NCI-H1436 treated with DMSO at 0.1 percent for 48 hours (cell line): ENCODE measurements at places on chromosomes 4 and X.

GRCh38 chr4:147368948-147369347 lies 111.9 kb upstream of the EDNRA start:
- no peak for DNase-seq

DNA sequence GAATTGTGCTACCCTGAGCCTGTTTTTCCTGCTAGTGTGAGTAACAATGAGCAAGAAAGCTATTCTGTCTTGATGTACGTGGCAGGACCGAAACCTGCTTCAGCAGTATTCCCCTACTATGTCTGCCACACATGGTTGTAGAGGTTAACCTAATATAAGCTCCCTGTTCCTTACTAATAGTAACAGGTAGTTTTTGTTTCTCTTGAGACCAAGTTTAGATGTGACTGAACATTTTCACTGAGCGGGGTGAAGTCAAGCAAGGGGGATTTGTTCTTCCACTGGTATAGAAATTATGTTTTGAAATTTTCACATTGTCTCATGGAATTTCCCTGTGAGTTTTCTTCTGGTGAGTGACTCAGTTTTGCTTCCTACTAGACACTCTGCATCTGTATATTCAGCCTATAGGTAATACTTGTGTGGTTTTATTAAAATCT lies 37.3 kb downstream of the RRAGB start:
- no peak for DNase-seq

- no peak for DNase-seq
Measured at GRCh38 chr4:139920486-139921002, 233.4 kb downstream of the MAML3 start.

- DNase-seq, result no peak
Measured at GRCh38 chr4:181613200-181613599, 630.0 kb upstream of the TENM3 start.

DNA sequence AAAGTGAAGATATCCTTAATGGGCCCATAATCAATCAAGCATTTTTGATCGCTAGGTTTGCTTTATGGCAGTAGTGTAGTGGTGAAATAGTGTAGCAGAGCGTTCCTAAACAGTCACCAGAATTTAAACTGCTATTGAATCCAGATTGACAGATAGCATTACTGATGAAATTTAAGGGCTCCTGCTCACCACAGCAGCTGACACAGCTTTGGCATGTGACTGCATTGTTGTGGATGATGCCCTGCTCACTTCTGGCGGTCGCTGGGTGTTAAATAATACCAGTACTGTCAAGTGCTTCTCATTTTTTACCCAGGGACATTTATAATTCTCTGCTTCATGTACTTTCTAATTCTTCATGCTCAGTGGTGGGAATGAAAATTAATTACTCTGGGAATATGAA lies 102.0 kb upstream of the ARHGAP24 start:
- no peak for DNase-seq

- no peak for DNase-seq
Measured at GRCh38 chrX:20498851-20499635, 232.3 kb upstream of the RPS6KA3 start.

DNA sequence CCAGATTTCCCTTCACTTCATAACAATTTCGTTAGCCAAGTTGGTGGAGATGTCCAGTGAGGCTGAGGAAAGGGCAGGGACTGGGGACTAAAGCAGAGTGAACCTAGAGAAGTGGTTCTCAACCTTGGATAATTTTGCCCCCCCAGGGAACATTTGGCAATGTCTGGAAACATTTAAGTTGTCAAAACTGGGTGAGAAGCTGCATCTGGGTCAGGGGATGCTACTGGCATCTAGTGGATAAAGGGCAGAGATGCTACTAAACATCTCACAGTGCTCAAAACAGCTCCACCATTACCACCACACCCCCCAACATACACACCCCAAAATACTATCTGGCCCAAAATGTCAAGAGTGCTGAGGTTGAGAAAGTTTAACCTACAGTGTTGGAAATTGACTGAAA lies 32.0 kb upstream of the FGF16 start:
- DNase-seq, result no peak

DNA sequence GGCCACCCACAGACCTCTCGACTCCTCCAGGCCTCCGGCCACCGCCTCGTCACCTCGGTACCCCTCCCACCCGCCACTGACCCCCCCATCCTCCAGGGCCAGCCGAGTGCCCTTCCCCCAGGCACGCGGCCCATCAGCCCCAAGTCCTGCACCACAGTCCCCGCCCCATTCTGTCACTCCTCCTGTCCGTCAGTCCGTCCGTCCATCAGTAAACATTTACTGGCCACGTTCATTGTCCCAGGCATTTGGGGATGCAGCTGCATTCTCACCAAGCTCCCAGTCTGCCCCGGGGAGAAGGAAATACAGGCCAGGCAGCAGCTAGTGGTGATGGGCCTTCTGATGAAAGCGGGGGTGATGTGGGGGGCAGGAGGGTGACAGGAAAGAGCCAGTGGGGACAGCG lies 35.3 kb upstream of the FGFR3 start:
- DNase-seq, result no peak

DNA sequence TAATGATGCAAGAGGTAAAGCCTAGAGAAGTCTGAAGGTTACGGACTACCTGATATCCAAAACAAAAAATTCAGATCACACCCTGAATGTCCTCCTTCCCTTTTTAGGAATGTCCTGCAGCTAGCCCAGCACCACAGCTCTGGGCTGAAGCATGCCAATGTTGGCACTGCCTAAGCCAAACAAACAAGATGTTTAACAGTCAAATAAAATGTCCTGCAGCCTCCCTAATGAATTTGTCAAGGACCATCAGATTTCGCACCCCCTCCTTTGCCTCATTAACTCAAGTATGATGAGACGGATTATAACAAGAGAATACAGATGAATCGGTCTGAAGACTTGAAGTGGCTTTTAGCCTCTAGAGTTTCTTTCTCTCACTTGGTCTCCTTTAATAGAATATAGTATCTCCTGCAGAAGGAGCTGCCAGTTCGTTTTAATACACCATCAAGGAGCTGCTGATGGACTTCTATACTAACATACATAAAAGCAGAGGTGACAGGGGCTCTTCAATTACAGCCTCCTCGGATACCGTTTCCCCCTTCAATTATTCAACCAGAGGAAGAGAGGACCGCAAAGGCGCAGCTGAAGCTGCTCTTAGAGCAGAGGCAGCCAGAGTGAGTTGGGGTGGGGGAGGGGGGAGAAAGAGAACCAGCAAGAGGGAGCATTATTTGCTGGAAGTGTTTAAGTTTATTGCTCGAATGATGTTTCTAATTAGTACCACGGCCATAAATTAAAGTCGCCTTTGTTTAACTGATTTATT lies 3.0 kb upstream of the MAB21L2 start:
- DNase-seq, result no peak

DNA sequence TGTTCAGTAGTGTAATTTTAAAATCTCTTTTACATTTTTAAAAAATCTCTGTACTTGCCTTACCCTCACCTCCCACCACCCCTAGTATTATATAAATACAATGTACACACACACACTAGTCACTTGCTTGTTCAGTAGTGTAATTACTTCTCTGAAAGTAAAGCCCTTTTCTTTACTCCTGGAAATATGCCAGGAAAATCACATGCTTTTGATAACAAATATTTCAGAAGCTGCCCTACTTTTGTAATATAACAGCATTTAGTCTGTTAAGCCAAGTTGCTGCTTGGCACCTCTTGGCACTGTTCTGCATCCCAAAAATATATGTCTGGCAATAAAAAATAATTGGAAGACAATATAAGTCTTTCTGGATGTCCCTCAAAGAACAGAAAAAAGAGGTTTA lies 172.8 kb upstream of the APOOL start:
- DNase-seq, result no peak

- no peak for DNase-seq
Measured at GRCh38 chr4:105274504-105274903, 127.8 kb downstream of the TET2 start.

DNA sequence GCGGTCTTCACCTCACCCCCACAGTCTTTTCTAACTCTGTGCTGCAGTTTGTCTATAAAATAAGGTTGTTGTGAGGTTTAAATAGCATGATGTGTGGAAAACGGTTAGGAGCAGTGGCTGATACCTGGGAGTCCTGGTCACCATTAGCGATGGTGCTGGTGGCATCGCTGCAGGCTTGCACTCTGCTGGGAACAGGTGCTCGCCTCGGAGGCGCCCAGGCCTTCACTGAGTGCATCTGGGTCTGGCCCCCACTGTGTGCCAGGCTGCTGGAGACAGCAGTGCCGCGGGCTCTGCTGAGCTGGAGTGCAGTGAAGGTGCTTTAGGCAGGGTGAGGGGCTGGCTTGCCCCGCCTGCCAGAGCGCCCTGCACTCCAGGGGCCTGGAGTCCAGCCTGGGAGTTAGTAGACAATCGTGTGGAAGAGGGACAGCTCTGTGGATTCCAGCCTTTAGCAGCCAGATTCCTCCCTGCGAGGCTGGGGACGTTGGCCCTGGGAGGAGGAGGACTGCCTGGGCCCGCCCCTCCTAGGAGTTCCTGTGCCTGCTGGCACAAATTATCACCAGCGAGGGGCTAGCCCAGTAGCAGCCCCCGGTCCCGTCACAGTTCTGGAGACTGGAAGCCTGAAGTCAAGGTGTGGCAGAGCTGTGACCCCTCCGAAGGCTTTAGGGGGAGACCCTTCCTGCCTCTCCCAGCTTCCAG lies 7.3 kb downstream of the RGS12 start:
- DNase-seq, result no peak

DNA sequence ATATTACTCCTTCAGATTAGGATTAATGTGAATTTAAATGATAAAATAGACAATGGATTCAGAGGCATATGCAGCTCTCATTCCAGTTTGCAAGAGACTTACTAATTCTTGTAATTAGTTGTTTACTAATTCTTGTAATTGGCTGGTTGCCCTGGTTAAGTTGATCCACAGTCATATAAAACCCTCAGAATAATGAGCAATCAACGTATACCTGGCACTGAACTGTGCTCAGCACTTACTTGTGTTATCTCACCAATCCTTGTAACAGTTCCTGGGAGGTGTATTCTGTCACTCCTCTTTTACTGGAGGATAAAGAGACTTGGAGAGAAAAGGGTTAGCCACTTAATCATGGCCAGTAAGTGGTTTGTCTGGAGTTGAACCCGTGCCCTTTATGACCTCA lies 10.5 kb downstream of the HERC5 start:
- DNase-seq, result no peak

GRCh38 chrX:144840616-144841015 lies 406.7 kb upstream of the SPANXN1 start:
- DNase-seq, result no peak
